MCF 10A (cell line): ENCODE measurements at places on chromosomes 6 and 20. TPM values are rescaled to one million over a fixed set of nuclear protein-coding genes. Genes with fewer than 3 reads are reported as not detected.

The BMP5 gene
- not detected in 2 replicates for total RNA-seq

The HDGFL1 gene
- total RNA-seq: not detected in 2 replicates

The PGK2 gene
- total RNA-seq: not detected in 2 replicates

The EYA2 gene
- total RNA-seq: 0.12 TPM in 1 of 2 replicates, not detected in the other

The ZKSCAN8 gene
- 26.7 and 27.9 TPM in 2 replicates for total RNA-seq

The BRPF3 gene
- total RNA-seq: 19.4 and 21.1 TPM in 2 replicates

The ARFGEF3 gene
- total RNA-seq: 3.4 and 7.0 TPM in 2 replicates

The MATN4 gene
- 0.20 TPM in 1 of 2 replicates, not detected in the other for total RNA-seq

The PGC gene
- not detected in 2 replicates for total RNA-seq

The MUC22 gene
- not detected in 2 replicates for total RNA-seq

The PLCB4 gene
- 0.22 and 0.91 TPM in 2 replicates for total RNA-seq

The GRIK2 gene
- total RNA-seq: 0.89 and 2.5 TPM in 2 replicates

The CTAGE9 gene
- not detected in 2 replicates for total RNA-seq

The HEY2 gene
- not detected in 2 replicates for total RNA-seq

The FOXF2 gene
- 8.0 and 10.0 TPM in 2 replicates for total RNA-seq

The HUS1B gene
- 0.61 and 0.72 TPM in 2 replicates for total RNA-seq

The EPPIN gene
- total RNA-seq: not detected in 2 replicates

The RBPJL gene
- total RNA-seq: not detected in 2 replicates

The PNPLA1 gene
- 0.27 TPM in 1 of 2 replicates, not detected in the other for total RNA-seq

The NXT1 gene
- 32.2 and 40.1 TPM in 2 replicates for total RNA-seq

The SYCP2 gene
- 0.35 and 0.61 TPM in 2 replicates for total RNA-seq

The ALDH5A1 gene
- total RNA-seq: 1.7 and 2.0 TPM in 2 replicates

The EGFL8 gene
- 3.1 and 6.7 TPM in 2 replicates for total RNA-seq

The GPR63 gene
- 0.42 and 0.54 TPM in 2 replicates for total RNA-seq

The FHL5 gene
- not detected in 2 replicates for total RNA-seq

The SLC16A10 gene
- total RNA-seq: 0.05 TPM in 2 replicates

The CCN2 gene
- total RNA-seq: 10.9 and 49.4 TPM in 2 replicates

The LTB gene
- 0.37 TPM in 1 of 2 replicates, not detected in the other for total RNA-seq

The WFDC12 gene
- not detected in 2 replicates for total RNA-seq

The PROKR2 gene
- total RNA-seq: not detected in 2 replicates

The BHLHE23 gene
- not detected in 2 replicates for total RNA-seq
